T-helper 2 cell treated with Interferon-gamma antibody and Interleukin-4, amounts not matched to agents 5 μg/mL and 100 μg/mL, for 36 hours (primary cell): ENCODE measurements at places on chromosomes 7 and 10.
A peak's percentile ranks its signal among the peaks of the same experiment; 100 is the strongest.

- no peak for DNase-seq
Observed at GRCh38 chr10:121572859-121573537, 25.2 kb downstream of the FGFR2 start.

DNA sequence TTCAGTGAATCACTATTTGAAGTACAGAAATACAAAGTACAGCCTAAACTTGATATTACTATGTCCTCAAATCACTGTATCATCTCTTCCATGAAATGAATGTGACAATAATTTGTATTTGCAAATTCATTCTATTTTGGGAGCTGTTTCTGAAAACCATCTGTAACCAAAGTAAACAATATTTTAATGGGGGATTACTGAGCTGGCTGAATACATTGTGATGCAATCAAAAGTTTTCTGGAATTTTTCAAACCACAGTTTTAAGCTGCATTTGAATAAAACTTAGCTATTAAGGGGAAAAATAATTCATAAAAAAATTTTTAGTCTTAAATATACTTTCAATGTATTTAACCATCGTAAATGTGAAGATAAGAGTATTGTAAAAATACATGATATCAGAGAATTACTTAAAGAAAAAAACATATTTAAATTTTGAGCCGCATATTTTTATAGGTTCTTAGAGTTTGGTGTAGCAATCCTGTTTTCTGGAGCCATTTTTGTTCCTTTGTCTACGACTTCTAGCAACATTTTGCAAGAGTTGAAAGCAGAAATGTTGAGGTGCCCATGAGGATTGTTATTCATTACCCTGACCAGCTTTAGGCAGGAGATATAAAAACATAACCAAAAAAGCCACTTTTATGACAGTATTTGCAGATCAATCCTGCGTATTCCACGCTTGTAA lies 45.9 kb upstream of the AGMO start:
- DNase-seq = no peak

DNA sequence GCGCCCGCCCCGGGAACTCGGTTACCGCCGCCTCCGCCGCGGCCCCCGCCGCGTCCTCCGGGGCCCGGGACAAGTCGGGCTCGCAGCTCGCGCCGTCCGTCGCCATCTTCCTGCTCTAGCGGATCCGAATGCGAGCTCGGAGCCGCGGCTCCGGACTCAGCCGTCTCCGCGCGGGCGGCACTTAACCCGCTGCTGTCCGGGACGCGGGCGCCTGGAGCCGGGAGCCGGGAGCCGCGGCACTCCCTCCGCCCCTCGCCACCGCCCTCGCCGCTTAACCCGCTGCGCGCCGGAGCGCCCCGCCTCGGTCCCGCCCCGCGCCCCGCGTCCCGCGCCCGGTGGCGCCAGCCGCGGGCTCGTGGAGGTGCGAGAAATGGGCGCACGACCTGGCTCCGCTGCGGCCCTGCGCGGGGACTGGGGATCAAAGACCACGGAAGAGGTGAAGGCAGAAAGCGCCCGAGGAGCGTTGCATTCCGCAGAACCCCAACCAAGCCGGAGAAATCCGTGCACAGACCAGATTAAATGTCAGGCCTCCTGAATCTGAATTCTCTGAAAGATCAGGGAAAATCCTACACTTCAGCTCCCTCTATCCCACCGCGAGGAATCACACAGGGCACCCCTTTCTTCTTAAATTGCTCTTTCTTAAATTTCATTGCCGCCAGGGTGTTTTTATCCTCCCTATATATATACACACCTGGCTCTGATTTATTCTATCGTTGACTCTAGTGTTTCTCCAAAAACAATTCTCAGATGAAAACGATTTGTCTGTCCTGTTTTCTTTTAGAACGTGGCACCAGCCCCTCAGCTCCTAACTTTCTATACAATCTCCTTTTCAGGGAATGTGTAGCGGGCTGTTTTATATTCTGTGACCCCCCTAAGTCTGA lies at the start of gene CTTNBP2:
Gene CTTNBP2, minus strand, starts transcription at position 132 of the 881 bp plus-strand sequence. Its CDS starts 26 bp downstream, at position 106.
- DNase-seq = no peak

DNA sequence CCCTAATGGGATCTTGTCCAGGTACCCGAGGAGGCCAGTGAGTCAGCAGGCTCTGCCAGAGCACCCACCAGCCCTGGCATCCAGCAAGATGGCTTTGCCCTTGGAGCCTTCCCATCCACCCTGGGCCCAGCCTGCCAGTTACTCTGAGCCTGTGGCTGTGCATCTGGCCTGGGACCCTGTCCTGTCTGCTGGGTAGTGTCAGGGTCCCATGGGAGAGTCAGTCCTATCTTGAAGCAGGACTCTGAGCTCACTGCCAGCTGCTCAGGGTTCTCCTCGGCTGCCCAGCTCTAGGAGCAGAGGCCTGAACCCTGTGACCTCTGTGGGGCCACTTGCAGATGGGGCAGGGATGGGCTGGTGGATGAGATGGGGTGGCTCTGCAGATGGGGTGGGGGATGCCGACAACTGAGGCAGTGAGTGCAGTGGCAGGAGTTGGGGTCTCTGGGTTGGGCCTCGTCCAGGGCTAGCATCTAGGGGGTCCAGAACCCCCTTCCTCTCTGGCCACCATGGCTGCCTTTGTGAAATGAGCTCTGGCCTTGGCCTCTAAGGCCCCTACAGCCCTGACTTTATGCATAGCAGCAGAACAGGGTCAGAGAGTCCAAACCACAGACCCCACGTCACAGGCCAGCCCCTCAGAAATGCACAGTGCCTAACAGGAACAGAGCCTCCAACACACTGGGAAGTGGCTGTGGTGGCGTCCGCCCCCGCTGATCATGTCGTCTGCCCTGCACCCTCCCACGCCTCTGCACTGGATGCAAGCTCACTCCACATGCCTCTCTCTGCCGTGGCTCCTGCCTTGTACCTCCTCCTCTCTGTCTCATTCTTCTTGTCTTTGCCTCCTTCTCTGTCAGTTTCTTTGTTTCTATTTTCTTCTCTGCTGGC lies 88.1 kb upstream of the RET start:
- DNase-seq = no peak

DNA sequence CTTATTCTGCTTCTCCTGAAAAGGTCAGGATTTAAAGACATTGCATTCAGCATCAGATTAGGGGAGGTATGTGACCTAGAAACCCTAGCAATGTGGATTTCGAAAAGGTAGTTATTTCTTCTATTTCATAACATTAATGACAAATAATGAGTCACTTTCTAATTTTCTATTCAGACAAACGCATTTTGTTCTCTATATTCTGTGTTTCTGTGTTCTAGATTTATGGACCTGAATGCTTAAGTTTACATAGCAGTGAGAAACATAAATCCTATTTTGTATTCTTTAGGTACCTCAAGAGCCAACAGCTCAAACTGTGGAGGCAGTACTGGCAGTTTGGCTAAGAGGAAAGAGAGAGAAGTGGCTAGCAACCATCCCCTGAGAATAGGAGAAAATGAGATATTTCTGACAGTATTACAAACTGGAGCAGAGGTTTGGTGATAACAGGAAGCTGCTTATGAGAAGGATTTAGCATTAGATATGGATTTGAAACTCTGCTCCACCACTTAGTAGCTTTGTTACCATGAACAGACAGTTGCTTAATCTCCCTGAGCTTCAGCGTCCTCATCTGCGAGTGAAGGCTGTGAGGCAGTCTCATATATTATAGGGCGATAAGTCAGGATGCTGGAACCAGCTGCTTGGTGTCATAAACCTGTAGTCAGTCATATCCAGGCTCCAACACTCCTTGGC lies 28.2 kb downstream of the CDK14 start:
- DNase-seq = no peak

- DNase-seq = no peak
Observed at GRCh38 chr10:78973901-78974616, 94.7 kb upstream of the ZMIZ1 start.

DNA sequence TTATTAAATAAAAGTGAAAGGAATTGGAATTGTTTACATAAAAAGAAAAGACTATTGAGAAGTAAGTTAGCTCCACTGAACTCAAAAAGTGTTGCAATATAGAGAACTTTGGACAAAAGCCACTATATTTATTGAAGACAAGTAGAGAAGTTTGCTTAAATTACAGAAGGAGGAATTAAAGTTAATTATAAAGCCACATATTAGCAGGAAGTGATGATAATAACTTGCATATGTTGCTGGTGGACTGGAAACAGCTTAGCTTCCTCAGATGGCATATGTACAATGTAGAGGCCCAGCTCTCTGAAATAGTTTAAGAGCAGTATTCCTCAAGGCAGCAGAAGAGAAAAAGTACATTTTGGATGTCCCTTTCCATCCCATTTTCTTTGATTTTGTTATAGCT lies 400.7 kb downstream of the GATA3 start:
- DNase-seq = no peak

GRCh38 chr10:22437620-22438588 lies 92.6 kb downstream of the SPAG6 start:
- DNase-seq = no peak

- peak; percentile 41 for DNase-seq
Observed at GRCh38 chr10:80662429-80663261, 124.9 kb downstream of the SH2D4B start.

DNA sequence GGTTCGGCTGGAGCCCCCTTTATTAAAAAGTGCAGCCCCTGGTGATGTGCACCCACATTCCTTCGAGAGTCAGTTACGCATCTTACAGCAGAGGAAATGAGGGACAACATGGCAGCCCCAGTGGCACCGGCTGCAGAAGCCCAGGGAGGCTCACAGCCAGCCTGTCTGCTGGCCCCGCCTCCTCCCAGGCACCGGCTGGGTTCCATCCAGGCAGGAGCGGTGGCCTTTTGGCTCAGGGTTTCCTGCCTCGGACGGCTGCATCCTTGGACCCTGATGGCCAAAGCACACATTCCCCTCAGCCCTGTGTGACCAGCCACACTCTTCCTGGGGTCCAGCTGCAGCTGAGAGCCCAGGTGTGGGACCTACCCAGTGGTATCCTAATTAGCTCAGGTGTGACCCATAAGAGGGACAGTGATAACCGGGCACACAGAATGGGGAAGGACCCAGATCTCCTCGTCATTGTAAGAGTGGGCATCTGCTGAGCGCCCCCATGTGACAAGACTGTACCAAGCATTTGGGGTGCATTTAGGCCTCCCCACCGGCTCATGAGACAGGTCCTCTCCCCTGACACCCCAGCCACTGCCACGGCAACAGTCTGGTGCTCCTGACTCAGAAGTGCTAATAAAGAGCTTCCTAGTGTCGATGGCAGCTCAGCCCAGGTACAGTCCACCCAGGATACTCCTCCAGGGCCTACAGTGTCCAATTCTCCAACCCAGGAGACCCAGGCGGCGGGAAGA lies 63.3 kb upstream of the CHST15 start:
- DNase-seq = no peak

- DNase-seq = no peak
Observed at GRCh38 chr7:136900005-136900404, 31.6 kb downstream of the CHRM2 start.

GRCh38 chr7:36284456-36285090 lies 105.1 kb upstream of the ANLN start:
- DNase-seq = no peak
